Stimulated activated CD8-positive, alpha-beta memory T cell treated with anti-CD3 and anti-CD28 coated beads, Interleukin-12 subunit alpha, Interleukin-12 subunit beta, amount 100 ng/mL, for 4 hours (primary cell): ENCODE measurements at places on chromosomes 12 and 14.

DNA sequence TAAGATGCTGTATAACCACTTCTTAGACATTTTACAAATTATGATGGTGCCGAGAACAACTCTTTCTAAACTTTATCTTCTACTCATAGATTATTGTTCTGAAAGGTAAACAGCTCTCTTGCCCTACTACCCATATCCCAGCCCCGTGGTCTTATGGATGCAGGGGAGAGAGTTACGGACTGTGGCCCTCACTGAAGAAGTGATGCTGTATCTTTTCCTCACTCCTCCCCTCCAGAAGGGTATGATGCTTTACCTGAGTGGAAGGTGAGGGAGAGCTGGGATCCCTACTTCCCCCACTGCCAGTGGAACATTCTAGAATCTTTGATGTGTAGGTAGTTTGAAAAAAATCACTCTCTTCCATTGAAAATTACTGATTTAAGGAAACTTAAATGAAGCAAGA is 3.5 kb downstream of the TSHR start:
- DNase-seq: no peak

DNA sequence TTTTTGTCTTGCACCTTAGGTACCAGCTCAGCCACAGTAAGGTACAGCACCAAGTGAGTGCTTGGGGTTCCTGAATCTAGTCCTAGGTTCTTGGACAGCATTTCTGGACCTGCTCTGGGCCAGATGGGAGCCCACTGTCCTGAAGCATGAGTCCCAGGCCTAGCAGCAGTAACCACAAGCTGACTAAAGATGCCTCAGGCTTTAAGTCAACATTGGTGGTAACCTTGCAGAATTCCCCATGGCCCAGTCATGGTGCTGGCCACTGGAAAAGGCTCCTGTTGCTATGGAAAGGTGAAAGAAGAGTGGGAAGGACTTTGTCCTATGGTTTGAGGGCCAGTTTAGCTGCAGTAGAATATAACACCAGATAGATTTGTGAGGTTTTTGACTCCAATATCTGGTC is 86.9 kb upstream of the CLEC14A start:
- no peak for DNase-seq

GRCh38 chr12:41917938-41918341 is 226.7 kb downstream of the GXYLT1 start:
- DNase-seq: no peak

DNA sequence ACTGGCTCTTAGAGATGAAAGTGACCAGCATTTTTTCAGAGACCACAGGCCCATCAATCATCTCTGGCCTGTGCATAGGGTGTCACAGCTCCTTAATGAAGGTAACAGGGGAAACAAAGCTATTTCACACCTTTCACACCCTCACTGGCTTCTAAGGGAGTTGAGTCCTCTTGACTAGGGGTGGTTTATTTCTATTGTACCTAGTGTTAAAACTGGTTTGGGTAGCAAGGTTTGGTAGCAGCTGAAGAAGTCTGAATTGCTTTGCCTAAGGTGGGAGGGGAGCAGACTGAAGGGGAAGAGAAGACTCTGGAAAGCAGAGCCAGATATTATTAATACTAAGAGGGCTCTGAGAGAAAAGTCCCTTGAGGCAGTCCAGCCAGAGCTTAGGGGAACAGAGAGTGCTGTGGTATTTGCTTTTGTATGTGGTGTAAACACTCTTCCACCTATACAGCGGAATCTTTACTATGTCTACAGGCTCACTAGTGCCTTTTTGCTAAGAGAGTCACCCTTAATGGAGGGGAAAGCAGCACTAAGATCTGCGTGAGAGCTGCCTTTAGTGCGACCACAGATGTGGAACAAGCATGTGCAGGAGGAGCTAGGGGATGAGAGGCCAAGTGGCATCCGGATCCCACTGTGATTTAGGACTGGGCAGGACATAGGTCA is 95.8 kb downstream of the STXBP6 start:
- DNase-seq: no peak

DNA sequence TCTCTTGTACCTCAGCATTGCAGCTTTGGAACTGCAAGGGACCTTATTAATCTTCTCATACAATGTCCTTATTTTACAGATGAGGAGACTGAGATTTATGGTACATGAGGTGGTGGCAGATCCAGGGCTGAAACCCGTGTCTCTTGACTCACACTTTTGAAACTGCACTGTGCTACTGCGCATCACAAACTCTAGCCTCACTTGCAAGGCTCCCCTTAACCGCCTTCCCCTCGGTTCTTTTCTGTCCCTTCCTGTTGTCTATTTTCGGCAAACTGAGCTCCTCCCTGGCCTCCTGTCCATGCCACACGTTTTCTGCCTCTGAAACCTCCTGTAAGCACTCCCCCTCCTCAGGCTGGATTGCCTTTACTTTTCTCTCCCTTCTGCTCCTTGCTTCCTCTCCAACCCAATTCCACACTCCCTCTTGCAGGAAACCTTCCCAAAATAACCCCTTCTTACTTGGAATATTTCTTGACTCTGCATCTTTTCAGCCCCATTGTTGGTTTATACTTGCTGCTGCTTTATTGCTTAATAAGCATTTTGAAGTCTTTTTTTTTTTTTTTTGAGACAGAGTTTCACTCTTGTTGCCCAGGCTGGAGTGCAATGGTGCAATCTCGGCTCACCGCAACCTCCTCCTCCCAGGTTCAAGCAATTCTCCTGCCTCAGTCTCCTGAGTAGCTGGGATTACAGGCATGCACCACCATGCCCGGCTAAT is 72.4 kb upstream of the CISTR start:
- DNase-seq: no peak

GRCh38 chr12:53462935-53463334 is 11.0 kb downstream of the PCBP2 start:
- DNase-seq: no peak

DNA sequence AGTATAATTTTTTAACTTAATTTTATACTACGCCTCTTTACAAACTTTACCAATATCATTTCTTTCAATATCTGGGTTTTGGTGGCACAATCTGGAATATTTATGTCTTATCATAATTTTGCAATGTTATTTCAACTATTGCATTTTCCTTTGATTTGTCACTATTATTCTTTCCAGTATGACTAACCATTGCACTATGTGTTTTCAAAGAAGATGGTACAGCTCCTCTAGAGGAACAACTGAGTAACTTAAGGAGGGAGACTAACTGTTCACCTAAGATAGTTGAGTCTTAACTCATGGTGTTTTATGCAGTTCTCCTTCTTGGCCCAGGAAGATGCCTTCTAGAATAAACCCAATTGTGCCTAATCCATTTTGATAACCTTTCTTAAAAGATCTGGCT is 60.5 kb upstream of the KIF21A start:
- no peak for DNase-seq
